ENCODE measurements at places on chromosomes 11 and 22. TPM values are rescaled to one million over a fixed set of nuclear protein-coding genes. Genes with fewer than 3 reads are reported as not detected.

Gene MUC2
- total RNA-seq, result 0.11 TPM

Gene CLMP
- 10.7 TPM for total RNA-seq

Gene C1QTNF6
- total RNA-seq, result 2.1 TPM

Gene TYR
- total RNA-seq, result not detected

Gene TSPAN4
- total RNA-seq, result 48.8 TPM

Gene ACR
- total RNA-seq, result not detected
